ENCODE measurements at places on chromosomes 2 and 18. TPM values are rescaled to one million over a fixed set of nuclear protein-coding genes. Genes with fewer than 3 reads are reported as not detected.

The EMX1 gene
- 0.08 TPM for total RNA-seq

The ADGRF3 gene
- 0.06 TPM for total RNA-seq

The FKBP1B gene
- 10.6 TPM for total RNA-seq

The C1QL2 gene
- 0.53 TPM for total RNA-seq

The CFAP65 gene
- 0.48 TPM for total RNA-seq

The LCT gene
- 0.05 TPM for total RNA-seq

The ACVR2A gene
- total RNA-seq, result 3.7 TPM

The TDRD15 gene
- total RNA-seq, result not detected

The KCNG3 gene
- 0.70 TPM for total RNA-seq

The GPR155 gene
- total RNA-seq, result 0.36 TPM

The SERPINE2 gene
- 174 TPM for total RNA-seq

The SCN2A gene
- total RNA-seq, result not detected

The COL4A3 gene
- total RNA-seq, result 1.6 TPM

The RAMP1 gene
- total RNA-seq, result not detected

The NTSR2 gene
- not detected for total RNA-seq

The FMNL2 gene
- total RNA-seq, result 27.9 TPM

The TCF23 gene
- not detected for total RNA-seq

The RETSAT gene
- 58.7 TPM for total RNA-seq

All from A549 treated with Mapracorat at 1 μM for 4 hours (cell line).